Stimulated activated CD4-positive, alpha-beta T cell treated with anti-CD3 and anti-CD28 coated beads, Interleukin-12 subunit alpha, Interleukin-12 subunit beta, amount 100 ng/mL, for 48 hours (primary cell): ENCODE measurements at places on chromosomes 6 and 20.

DNA sequence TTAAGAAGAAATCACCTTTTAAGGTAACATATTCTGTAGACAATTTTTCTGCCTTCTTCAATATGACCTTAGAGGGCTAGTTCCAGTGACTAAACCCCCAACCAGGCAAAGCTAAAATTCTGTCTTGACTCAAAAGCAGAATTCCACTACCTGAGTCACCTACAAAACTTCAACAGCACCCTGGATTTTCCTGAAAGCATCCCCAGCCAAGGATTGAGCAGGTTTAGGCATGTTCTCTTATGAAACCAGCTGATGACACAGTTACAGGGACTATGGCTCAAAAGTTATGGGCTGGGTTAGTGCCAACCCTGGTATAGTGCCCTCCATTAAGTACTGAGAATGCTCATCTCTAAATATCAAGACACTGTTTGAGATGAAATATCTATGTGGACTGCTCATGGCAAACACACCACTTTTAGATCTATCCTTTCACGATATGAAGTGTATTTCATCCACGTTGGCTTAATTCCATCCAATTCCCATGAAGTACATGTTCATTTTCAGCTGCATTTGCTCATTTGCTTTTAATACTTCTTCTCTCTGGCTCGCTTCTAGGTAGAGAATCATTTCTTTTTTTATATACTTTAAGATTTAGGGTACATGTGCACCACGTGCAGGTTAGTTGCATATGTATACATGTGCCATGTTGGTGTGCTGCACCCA, 53.6 kb upstream of the TNFAIP3 start:
- no peak for DNase-seq

- no peak for DNase-seq
Measured at GRCh38 chr6:45044086-45044485, 284.0 kb upstream of the RUNX2 start.

- no peak for DNase-seq
Measured at GRCh38 chr6:89321131-89321970, 6.3 kb upstream of the GABRR2 start.

GRCh38 chr20:51609251-51609650, 66.7 kb upstream of the NFATC2 start:
- no peak for DNase-seq

DNA sequence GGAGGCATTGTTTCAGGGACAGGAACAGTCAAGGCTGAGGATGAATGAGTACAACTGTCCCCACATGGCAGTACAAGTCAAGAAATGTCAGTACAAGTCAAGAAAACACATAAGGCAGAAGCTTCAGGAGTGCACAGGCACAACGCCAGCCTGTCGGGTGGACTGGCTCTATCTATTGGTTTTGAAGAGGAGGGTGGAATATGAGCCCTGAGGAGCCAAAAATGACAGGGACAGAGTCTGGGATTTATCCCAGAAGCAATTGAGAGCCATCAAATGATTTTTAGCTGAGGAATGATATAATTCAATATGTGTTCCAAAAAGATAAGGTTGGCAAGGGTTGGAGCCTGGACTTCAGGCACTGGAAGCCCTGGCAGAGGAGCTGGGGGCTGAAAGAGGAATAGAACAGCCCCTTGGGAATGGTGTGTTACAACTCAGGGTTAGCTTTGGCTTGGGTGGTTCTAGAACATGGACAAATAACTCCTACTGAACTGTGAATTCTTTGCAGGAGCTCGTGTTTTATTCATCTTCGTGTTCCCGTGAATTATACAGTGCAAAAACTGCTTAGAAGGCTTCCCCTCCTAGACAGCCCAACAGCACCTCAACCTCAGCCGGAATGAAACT, 425.7 kb upstream of the ARID1B start:
- DNase-seq = no peak

- no peak for DNase-seq
Measured at GRCh38 chr6:978937-979685, 286.2 kb upstream of the EXOC2 start.

- peak; percentile 21 for DNase-seq
Measured at GRCh38 chr6:89117211-89118108, at the start of gene SRSF12. SRSF12 (minus strand) TSS chr6:89118071; CDS start chr6:89117887, 184 bp downstream.

DNA sequence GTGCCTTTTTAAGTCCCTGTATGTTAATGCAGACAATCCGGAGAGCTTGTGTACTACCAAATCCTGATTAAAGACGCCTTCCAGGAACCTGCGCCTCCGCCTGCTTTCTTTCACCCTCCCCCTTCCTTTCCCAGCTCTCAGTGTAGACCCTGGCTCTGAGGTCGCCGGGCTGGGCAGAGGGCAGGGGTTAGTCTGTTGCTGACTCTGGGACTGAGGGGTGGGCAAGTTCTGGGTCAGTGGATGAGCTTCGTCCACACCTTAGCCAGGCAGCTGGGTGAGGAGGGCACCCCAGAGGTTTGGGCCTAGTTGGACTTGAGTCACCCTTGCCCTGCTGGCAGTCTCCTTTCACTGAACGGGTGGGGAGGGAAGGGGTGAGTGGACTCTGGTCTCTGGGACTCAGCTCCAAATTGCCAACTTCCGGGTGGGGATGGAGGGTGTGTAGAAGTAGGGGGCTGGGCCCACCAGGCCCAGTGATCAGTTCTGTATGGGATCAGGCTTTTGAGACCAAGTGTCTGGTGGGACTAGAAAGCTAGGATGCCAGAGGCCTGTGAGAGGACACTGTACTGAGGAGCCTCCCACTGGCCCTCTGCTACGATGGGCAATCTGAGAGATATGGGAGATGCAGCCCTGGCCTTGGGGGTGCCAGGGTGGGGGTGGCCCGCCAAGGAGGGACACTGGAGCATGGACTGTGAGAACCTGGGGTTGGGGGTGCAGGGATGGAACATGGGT, 21.3 kb upstream of the SLC22A7 start:
- no peak for DNase-seq

DNA sequence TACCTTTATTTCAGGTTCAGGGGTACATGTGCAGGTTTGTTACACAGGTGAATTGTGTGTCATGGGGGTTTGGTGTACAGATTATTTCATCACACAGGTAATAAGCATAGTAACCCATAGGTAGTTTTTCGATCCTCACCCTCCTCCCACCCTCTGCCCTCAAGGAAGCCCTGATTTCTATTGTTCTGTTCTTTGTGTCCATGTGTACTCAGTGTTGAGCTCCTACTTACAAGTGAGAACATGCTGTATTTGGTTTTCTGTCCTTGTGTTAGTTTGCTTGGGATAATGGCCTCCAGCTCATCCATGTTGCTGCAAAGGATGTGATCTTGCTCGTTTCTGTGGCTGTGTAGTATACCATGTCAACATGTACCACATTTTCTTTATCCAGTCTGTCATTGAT, 66.0 kb downstream of the STK4 start:
- no peak for DNase-seq

DNA sequence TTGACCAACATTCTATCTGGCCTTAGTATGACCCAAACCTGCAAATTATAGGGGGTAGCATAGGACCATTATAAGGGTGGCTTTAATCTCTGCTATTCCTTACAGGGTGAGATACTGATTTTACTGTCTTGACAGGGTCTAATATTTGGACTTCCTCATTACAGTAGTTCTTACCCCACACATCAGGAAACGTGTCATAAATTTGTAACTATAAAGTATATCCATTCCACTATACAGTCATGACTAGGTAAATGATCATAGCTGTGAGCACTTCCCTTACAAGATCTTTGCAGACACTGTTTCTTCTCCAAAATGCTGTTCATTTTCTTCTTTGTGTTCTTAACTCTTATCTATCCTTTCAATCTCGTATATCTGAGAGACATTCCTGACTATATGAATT, 518.7 kb upstream of the RNF217 start:
- DNase-seq = no peak

DNA sequence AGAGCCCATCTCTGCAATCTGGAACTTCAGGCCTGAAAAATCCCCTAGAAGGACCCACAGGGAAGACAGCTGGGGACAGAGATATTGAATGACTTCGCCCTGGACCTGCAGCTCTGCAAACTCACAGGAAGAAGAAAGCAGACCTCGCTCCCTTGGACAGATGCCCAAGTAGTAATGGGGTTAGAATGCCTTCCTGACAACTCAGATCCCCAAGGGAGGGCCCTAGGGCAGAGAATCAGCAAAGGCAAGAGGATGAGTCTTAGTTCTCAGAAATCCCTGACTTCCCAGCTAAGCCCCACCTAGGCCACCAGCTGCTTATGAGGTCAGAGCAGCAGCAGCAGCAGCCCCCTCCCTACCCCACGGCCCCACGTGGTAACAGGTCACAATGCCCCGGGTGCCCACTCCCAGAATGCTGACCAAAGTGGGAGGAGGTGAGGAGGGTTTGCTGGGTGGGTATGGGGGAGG, at the start of gene C20orf141:
TSS of gene C20orf141 (plus strand) at position 401 of the 465 bp plus-strand sequence. CDS start 198 bp downstream, outside the sequence.
- DNase-seq = no peak

- peak; percentile 67 for DNase-seq
Measured at GRCh38 chr6:73521351-73521985, 636 bp upstream of the EEF1A1 start.

- no peak for DNase-seq
Measured at GRCh38 chr6:32761072-32761471, 2.3 kb downstream of the HLA-DQB2 start.

DNA sequence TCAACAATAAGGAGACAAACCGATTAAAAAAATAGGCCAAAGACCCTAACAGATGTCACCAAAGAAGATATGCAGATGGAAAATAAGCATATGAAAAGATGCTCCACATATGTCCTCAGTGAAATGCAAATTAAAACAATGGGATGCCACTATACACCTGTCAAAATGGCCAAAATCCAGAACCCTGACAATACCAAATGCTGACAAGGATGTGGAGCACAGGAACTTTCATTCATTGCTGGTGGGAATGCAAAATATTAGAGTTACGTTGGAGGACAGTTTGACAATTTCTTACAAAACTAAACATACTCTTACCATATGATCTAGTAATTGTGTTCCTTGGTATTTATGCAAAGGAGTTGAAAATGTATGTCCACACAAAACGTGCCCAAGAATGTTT, 1.8 kb upstream of the ZNF184 start:
- DNase-seq = no peak

GRCh38 chr20:40844332-40844731, 155.3 kb upstream of the MAFB start:
- no peak for DNase-seq

DNA sequence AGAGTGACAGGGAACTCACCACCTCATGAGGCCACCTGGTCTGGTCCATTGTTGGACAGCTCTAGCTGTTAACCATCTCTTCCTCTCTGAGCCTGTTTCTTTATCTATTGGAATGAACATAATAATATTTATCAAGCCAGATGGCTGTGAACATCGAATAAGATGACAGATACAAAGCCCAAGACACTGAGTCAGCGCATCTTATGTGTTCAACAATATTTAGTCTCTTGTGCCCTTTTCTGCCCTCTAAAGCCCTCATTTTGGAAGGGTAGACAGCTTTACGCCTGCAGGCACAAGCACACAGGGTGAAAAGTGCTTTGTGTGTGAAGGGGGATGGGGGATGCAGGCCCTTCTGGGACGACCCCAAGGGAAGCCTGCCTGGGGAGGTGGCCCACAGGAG, 164.0 kb downstream of the GRM4 start:
- DNase-seq = no peak

DNA sequence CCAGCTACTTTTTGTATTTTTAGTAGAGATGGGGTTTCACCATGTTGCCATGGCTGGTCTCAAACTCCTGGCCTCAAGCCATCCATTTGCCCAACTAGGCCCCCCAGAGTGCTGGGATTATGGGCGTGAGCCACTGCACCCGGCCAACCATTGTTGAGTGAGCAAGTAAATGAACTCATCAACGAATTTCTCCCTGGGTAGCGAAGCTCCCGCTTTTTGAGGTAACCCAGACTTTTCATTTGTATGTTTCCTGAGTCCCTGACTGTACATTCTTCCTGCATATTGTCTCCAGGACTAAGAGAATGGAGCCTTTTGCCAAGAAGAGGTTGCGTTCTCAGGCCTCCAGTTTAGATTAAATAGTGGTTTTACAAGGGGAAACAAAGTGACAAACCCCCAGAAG, 36.4 kb downstream of the RIPOR3 start:
- DNase-seq = no peak

- DNase-seq = no peak
Measured at GRCh38 chr20:19549896-19550295, 208.2 kb upstream of the RIN2 start.

DNA sequence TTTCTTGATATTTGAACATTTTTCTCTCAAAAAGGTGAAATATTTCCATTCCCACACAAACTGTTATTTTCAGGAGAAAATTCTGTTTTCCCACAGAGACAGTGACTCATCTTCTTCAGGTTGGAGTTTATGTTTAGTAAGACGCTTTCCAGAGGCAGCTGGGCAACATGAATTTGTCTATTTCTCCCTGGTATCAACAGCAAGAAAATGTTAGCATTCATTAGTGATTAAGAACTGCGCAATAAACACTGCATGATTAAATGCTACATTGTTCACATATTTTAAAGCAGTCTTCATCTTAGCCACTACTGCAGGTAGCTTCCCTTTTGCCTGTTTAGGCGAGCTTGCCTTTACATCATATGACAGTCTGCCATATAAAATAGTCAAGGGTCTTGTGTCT, 295.7 kb downstream of the C6orf118 start:
- DNase-seq = no peak

- DNase-seq = no peak
Measured at GRCh38 chr6:130547723-130548122, 181.9 kb downstream of the TMEM200A start.

DNA sequence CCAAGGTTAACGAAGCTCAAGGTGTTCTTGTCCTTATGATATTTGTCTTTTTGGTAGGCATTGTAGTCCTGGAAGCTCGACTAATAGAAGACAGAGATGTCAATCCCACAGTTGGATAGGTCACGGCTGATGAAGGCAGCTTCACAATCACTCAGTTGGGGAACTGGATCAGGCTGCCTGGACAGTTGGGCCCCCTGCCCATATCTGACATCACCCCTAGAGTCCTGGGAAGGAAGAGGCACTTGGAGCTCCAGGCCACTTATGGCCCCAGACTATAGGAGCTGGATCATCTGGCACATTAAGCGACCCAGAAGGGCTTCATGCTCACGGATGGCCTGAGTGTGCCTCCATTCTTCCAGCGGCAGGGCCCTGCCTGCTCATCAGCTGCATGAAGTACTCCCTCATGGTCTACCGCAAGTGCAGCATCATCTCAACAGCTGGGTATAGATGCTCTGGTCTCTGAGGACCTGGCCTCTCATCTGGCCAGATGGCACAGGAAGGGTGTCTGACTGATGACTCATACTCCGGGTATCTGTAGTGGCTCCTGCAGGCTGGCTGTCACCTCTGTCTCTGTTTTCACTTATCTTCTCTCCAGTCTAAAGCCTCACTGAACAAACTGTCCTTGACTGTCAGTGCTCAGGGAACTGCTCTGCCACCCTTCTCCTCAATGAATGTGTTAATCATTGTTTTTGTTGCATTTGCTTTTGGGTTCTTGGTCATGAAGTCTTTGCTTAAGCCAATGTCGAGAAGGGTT, 29.2 kb upstream of the SSR1 start:
- no peak for DNase-seq

GRCh38 chr20:64110411-64111068, 3.2 kb upstream of the NPBWR2 start:
- DNase-seq = no peak

GRCh38 chr20:24605937-24606455, 136.6 kb downstream of the SYNDIG1 start:
- DNase-seq = no peak
